ENCODE measurements at places on chromosomes 5 and 9.

DNA sequence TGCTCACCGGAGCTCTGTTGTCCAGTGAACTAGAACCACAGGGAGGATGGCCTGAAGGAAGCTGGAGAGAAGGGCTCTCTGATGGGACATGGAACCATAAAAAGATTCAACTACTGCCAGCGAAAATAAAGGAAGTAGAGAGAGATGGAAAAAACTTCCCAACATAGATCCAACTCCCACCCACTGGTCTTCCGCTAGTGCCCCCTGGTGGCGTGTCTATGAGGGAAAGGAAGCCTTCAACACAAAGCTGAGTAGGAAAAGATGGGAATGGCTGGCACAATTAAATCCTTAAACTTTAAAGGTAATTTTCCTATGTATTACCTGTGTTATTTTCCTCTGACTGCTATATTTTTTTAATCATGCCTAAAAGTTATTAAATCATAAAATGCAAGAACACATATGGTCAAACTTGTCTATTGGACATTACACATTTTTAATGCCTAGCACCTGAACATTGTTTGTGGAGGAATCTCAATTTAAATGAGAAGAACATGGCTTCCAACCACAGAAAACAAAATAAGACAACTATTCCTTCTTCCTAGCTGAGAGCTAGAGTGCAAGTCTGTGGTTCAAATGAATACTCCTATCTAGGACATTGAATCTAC is 51.5 kb downstream of the CEP120 start:
- DNase-seq: peak; percentile 12

DNA sequence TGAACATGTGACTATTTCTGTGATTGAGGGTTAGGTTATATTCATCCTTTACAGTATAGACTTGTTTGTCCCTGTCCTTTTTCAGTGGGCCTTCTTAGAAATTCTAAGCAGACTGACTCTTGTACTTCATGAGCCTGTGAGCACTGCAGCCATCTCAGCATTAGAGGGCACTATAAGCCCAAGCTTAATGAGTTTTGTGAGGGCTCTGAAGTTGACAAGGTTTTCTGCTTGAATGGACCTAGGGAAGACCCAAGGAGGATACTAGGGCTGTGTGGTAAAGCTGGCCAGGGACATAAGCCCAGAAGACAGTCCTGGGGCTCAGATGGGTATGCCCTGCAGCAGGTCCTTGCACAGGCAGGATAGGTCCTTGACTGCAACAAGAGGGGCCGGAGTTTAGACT is 126.5 kb downstream of the MRPS30 start:
- no peak for DNase-seq

GRCh38 chr5:14211818-14212803 is 69.0 kb downstream of the TRIO start:
- DNase-seq: no peak

DNA sequence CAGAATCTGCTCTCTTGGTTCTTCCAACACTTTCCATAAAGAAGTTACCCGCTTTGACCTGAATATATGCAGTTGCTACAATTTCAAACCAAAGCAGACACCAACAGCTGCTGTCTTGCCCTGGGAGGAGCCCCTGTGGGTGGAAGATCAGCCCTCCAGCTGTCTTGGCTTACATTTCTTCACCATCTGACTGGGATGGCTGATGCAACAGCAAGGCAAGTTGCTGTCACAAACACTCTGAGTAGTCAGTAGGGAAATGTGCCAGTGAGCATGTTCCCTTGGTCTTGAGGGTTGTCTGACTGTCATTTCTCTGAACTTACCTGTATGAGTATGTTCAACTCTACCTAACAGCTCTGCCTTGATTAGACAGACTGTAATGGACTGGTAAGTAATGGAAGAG is 152.9 kb downstream of the SGCD start:
- no peak for DNase-seq

DNA sequence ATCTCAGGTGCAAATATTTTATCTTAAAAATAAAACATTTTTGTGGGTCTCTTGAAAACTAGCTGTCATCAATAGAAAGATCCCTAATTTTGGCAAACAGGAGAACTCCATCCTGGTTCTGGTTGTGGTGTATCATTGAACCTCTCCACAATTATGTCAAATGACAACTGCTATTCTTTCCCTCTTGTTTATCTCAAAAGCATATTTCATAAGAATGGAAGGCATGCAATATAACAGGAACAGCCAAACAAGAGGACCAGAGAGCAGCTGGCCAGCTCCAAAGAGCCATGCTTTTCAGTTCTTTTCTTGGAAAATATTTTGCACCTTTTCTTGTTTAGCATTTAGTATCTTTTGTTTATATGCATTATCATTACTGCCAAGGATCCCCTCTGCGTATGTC is 125.4 kb downstream of the ADAMTS6 start:
- no peak for DNase-seq

DNA sequence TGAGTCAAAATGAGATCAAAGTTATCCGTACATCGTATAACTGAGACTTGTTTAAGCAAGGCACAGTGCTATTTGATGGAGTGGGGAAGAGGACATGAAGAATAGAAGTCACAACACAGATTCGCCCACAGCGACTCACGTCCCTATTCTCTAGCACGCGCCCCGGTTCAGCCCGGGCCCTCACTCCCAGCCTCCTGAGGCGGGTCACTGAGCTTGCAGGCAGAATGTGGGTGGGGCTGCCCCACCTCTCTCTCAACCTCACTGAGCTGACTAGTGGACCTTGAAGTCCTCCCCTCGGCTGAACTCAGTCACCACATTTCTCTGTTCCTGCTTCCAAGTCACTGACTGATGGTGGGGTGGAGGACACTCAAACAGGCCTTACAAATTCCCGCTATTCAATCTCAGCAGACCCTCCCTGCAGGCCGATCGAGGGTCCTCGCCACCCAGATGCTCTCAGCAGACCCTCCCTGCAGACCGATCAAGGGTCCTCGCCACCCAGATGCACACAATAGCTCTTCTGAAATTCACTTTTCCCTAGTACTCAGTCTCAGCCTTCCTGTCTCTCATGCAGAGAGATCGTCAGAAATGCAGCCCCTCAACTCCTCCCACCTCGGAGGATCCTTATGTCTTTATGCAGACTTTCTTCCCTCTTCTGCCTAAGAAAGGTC is 12.9 kb downstream of the GLDC start:
- DNase-seq: no peak

DNA sequence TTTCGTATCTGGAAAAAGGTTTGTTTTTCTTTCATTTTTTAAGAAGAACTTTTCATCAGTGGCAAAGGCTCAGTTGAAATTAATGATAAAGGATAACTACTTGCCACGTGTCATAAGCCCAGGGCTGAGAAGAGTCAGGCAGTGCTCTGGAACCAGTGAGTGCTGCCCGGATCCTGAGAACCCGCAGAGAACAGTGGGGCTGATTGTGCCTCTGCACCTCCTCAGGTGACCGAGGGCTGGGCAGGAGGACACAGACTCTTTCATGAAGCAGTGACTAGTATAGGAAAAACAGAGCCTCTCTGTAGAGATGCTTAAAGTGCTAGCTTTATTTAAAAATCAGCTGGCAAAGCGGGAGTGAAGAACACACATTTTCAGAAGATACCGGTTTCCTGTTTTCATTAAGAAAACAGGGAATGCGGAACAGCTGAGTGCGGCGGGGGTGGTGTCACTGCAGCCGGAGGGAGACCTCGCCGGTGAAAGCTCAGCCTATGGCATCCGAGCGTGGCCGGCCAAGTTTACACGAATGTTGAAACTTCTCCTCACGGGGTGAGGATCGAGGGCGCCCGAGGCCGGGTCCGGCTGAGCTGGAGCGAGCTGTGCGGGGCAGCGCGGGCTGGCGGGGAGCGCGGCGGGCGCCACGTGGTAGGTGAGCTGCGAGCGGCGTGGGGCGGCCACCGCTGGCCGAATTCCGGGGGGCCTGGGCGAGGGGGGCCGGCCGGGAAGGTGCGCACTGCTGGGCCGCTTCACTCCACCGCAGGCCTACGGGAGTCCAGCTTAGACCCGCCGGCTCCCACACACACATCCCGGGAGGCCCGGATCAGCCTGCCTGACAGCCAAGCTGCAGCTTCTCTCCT is 134.7 kb upstream of the DMRT1 start:
- peak; percentile 48 for DNase-seq

GRCh38 chr5:142862594-142862993 is 92.4 kb downstream of the ARHGAP26 start:
- DNase-seq: no peak

GRCh38 chr5:40436535-40437237 is 243.0 kb upstream of the PTGER4 start:
- no peak for DNase-seq

GRCh38 chr5:53397141-53397757 is 83.2 kb upstream of the FST start:
- no peak for DNase-seq

DNA sequence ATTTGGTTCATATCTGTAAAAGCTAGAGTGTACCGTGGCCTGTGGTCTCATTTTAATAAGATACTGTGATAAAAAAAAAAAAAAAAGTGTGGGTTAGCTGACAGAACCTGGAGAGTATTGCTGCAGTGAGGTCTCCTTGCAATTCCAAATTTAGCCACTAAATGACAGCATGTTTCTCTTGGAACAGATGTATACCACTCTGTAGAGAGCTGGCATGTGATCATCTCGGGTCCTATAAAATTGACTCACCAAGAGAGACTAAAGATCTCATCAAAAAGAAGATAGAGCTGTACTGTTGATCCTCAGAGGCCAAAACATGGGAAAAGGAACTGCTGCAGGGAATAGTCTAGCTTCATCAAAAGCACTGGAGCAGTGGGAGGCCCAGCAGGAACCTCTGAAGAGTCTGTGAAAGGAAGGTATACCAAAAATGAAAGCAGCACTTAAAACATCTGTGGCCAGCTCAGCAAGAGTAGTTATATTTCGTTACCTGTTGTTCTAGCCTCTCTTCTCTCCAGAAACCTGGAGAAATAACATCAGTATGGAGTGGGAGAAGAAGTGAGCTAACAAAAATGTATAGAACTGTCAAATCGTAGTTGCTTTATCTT is 826.8 kb downstream of the EFNA5 start:
- no peak for DNase-seq

- DNase-seq: no peak
Measured at GRCh38 chr5:175464942-175465233, 13.5 kb upstream of the SFXN1 start.

DNA sequence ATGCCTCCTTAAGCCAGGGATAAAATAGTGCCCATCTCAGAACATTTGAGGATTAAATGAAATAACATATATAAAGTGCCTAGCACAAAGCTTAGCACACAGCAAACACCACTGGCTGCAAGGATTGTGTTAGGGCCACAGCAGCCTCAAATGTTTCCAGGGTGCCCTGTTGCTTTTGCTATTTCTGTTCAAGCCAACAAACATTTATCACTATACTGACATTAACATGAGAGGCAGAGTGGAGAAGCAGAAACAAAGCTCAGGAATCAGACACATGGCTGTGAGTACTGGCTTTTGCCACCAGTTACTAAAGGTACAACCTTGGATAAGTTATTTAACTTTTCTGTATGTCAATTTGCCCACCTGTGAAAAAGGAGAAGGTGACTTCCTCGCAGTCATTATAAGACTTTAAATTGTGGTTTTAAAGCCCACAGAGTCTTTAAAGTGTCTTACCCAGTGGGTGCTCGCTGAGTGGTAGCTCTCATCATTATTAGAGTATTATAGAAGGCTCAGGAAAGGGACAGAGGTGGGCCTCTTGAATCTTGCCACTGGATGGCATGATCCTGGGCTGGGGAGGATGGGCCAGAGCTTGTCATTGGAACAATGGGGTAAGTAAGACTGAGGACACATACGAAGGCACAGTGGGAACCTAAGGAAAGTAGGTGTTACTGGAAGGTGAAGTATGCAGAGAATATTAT is 98.2 kb downstream of the MARCHF3 start:
- no peak for DNase-seq

- DNase-seq: no peak
Measured at GRCh38 chr9:130766927-130767307, 68.1 kb upstream of the ABL1 start.

GRCh38 chr5:56159521-56159947 is 73.6 kb downstream of the ANKRD55 start:
- no peak for DNase-seq

DNA sequence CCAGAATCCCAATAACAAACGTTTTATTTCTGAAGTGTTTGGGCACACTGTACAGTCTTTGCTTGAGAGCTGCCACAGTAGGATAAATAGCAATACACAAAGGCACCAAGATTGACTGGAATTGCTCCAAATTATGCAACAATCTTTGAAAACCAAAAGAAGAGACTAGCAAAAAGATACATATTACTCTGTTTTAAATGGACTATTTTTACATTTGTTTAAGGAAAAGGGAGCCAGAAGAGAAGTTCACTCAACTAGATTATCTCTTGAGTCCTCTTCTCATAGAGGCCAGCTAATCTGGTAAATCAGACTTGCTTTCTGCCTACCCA is 385.0 kb upstream of the SLC30A5 start:
- no peak for DNase-seq

DNA sequence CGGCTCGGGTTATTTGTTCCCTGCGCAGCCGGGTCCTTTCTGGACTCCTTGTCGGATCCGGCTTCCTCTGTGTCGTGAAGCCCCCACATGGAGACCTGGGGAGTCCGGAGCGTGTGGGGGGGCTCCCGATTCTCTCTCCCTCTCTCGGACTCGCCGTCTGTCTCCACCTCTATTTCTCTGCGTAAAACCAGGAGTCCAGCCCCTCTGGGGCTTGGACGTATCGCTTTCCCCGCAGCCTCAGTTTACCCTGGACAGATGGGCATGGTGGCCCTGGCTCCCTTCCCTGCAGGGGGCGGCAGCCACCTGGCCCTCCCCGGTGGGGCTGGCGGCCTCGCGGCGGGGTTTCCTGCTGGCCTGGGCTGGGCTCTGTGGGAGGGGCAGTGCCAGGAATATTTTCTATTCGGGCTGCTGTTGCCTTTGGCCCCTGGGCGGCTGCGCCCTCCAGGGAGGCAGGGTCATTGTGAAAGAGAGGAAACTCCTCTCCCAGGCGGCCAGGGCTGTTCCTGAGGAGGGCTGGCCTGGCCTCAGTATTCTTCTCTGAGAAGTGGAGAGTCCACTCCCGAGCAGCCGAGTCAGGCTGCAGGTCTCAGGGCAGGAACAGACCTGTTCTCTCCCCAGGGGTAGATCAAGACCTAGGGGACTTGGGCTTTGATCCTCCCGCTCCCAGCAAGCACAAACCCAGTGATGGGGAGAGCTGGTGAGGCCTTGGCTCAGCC is 665 bp downstream of the ASS1 start:
- DNase-seq: peak; percentile 93

DNA sequence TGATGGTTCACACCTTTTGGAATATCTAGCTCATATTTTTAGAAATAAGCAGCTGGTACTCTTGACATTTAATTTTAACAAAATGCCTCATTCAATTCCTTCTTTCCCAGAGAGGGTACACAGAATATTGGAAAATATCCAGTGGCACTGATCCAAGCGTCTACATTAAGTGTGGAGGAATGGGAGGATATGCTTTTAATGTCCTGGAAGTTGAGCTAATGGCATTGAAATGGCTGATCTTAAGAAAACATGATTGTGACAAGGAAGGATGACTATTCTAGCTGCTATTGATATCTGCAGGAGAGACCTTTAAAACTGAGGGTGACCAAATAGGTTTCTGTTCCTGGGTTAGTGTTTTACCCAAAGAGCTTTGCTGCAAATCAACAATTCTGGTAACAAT is 30.0 kb downstream of the ZNF366 start:
- no peak for DNase-seq

DNA sequence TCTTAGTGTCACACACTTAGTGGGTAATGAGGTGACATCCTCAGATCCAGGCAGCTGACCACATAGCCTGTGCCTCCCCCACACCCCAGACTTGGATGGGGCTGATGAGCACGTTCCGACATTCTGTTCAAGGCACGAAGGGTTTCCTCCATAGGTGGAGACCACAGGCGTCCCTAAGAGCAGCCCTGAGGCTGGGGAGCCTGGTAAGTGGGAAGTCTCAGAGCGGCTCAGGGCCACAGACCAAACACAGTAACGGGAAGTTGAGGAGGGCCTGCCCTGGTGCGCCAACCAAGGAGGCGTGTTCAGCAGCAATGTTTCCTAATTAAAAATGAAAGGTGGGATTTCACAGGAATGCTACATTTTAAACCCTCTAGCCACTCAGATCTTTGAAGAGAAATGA is 102.3 kb upstream of the PHYKPL start:
- no peak for DNase-seq
